Aorta (tissue), 5 donors: ENCODE measurements at places on chromosomes 5 and 9. TPM values are rescaled to one million over a fixed set of nuclear protein-coding genes. Genes with fewer than 3 reads are reported as not detected.

CDH18 gene
- total RNA-seq = not detected

DNA sequence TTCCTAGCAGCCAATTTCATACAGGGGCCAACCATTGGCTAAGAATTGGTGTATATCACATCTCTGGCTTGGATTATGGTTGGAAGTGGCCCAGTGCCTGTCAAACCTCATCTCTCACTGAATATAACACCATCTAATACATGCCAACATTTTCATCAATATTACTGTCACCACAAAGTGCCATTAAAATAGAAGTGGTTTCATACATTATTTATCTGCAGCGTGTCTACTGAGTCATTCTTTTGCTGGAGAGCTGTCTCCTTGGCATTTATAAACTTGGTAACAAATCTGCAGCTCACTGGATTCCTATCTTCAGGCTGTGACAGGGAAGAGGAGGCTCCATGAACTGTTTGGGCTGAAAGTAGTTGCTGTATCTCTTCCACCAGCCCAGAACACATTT, 70.9 kb downstream of the PTTG1 start:
- no peak for DNase-seq

GRCh38 chr9:133569891-133570690, 35.6 kb downstream of the ADAMTSL2 start:
- no peak for DNase-seq

DNA sequence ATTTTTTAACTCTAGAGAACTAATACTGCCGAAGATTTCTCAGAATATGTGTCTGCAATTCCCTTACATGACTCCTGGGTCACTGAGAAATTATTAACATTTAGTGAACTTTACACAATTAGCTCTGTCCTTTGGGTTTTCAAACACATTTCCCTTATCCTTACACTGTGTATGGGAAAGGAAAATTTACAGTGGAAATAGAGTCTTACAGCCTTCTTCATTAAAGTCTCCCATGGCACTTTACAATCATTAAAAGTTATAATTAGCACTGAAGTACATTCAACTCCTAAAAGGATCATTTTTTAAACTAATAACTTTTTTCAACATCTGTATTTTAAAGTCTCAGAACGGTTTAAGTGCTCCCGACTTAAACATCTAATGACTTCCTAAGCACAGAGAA, 627.5 kb upstream of the TYRP1 start:
- DNase-seq = no peak

LEAP2 gene
- total RNA-seq = 2.1 TPM

- no peak for DNase-seq
Observed at GRCh38 chr5:151620461-151620840, 29.3 kb upstream of the FAT2 start.

- peak; percentile 83 for DNase-seq
Observed at GRCh38 chr9:128341435-128341849, 1.1 kb downstream of the SLC27A4 start.

GRCh38 chr9:126724226-126724625, 80.6 kb upstream of the ZBTB43 start:
- no peak for DNase-seq

SLC4A9 gene
- total RNA-seq = not detected

KCNV2 gene
- not detected for total RNA-seq

PCSK1 gene
- total RNA-seq = 7.7 TPM

DNA sequence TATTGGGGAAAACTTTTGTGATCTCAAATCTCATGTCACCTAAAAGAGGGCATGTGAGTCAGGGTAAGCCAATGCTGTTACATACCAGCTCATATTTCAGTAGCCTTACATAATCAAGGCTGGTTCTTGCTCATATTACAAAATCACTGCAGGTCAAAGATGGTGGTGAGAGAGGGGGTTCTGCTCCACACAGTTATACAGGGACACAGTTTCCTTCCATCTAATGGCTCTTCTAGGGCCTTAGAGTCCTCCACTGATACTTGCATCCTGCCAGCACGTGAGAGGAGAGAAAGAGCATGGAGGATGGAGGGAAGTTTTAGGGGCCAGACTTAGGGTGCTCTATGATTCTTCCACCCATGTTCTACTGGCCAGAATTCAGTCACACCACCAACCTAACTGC, 130.0 kb downstream of the LIFR start:
- no peak for DNase-seq

GRCh38 chr9:113901221-113901688, 25.1 kb downstream of the ZNF618 start:
- DNase-seq = no peak

GRCh38 chr5:131416729-131417128, 152.9 kb downstream of the CDC42SE2 start:
- no peak for DNase-seq

GRCh38 chr5:59732301-59732700, 161.2 kb downstream of the PDE4D start:
- DNase-seq = no peak

- DNase-seq = no peak
Observed at GRCh38 chr5:146007270-146007669, 70.9 kb downstream of the SH3RF2 start.

DNA sequence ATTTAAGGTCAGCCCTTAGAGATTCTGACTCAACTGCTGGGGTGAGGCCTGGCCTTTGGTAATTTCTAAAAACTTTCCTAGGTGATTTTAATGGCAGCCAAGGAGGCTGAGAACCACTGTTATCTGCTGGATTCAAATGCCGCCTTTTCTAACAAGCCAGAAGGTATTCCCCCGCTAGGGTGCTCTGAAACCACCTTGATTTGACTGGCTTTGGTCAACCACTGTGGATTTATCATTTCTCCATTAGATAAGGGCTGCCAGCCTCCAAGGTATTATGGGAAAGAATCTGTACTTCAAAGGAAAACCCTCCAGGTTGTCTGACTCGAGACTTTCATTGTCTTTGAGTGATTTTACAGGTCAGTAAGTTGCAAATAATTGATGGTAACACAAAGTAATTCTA, 4.3 kb downstream of the ANXA6 start:
- no peak for DNase-seq

DNA sequence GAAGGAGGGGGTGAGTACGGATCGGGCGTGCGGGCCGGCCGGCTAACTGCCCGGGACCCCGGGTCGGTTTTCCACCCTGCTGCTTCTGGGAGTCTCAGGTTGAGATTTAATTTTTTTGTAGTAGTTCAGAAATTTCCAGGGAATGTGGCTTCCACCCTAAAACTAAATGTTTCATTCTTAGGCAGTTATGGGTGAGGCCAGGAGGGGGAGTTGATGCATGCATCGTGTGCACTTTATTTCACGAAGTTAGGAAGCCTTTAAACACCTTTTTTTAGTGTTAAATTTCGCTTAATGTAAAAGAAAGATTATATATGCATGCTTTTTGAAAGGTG, 905 bp downstream of the CDK9 start:
- DNase-seq = no peak
